ENCODE measurements at places on chromosomes 6 and 20.

- DNase-seq: no peak
Observed at GRCh38 chr6:122352981-122353664, 46.3 kb upstream of the HSF2 start.

- DNase-seq: no peak
Observed at GRCh38 chr6:143339223-143339622, 111.3 kb downstream of the ADAT2 start.

GRCh38 chr20:44727039-44727438 is 11.9 kb downstream of the CCN5 start:
- no peak for DNase-seq

GRCh38 chr6:135839121-135839520 is 12.4 kb upstream of the PDE7B start:
- no peak for DNase-seq

GRCh38 chr6:34423254-34423653 is 2.6 kb downstream of the RPS10 start:
- DNase-seq: no peak

- no peak for DNase-seq
Observed at GRCh38 chr6:73302339-73302738, 39.3 kb upstream of the KHDC1 start.

- no peak for DNase-seq
Observed at GRCh38 chr20:2816583-2817340, 598 bp downstream of the TMEM239 start.

GRCh38 chr6:87916446-87916845 is 131.2 kb upstream of the SPACA1 start:
- no peak for DNase-seq

DNA sequence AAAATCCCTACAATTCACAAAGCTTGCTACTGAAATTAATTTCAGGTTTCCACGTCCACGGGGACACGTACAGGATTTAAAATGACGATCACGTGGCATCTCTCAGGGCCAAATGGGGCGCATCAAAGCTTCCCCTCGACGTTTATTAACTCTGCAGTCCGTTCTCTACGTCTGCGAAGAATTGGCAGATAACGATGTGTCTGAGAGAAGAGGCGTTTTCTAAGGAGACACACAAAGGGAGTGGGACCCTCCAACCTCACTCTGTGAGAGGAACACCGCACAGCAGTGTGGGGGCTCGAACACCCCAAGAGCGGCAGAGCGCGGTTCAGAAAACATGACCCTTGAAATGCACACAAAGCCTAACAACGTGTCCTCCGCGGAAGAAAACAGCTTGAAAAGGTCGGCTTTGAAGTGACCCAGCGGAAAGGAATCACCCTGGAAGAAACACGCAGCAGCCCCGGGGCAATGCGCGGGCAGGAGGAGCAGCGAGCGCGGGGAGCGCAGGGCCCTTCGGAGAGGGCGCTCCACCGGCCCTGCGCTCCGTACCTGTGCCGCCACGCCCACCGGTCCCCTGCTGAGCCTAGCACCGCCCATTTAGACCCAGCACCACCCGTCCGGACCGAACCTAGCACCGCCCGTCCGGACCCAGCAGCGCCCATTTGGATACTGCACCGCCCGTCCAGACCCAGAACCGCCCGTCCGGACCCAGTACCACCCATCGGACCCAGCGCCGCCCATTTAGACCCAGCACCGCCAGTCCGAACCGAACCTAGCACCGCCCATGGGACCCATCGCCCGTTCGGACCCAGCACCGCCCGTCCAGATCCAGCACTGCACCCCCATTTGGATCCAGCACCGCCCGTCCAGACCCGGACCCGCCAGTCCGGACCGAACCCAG is 1.1 kb upstream of the AFDN start:
- no peak for DNase-seq

DNA sequence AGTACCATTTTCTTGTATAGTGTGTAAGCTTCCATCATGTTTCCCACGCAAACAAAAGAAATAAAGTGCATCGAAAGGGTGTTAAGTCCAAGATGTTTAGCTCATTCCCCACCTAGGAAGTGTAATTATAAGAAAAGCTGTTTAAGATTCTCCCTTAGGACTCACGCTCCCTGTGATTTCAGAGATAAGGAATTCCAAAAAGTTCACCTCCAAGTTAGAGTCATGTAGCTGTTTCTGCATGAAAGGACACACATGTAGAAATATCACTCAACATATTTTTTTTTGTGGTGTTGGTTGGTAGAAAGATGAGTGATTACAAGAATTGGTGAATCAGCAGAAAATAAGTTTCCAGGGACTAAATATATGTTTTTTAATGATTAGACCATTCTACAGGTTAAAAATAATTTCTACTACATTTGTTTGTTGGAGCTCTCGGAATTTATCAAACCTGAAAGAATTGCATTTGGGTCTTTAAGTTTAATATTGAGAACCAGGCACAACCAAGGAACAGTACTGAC is 10.4 kb downstream of the OPN5 start:
- no peak for DNase-seq

- peak; percentile 85 for DNase-seq
Observed at GRCh38 chr6:25056130-25056529, 120.4 kb upstream of the RIPOR2 start.

- no peak for DNase-seq
Observed at GRCh38 chr6:124885171-124885570, 77.1 kb upstream of the RNF217 start.

- DNase-seq: no peak
Observed at GRCh38 chr6:39370390-39370789, 47.9 kb upstream of the KCNK16 start.

- peak; percentile 71 for DNase-seq
Observed at GRCh38 chr20:62675156-62675876, 33.0 kb downstream of the SLCO4A1 start.

GRCh38 chr6:52994839-52995088 is 320 bp downstream of the GSTA4 start:
- DNase-seq: no peak

- no peak for DNase-seq
Observed at GRCh38 chr20:62445553-62446340, 18.4 kb upstream of the RBBP8NL start.

DNA sequence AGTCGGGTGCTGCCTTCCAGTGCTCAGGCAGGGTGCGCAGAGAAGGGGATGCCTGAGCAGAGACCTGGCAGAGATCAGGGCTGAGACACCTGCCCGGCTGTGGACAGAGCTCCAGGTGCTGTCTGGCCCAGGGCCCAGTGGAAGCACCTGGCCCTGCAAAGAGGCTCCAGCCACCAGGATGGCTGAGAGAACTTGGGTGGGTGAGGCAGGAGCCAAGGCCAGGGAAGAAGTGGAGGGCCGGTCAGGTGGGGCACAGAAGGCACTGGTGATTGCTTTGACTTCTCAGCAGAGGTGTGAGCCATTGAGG is 31.2 kb downstream of the PNLDC1 start:
- no peak for DNase-seq

GRCh38 chr6:117629119-117629660 is 26.9 kb upstream of the GOPC start:
- no peak for DNase-seq

- DNase-seq: no peak
Observed at GRCh38 chr6:89050697-89051096, 29.9 kb upstream of the PNRC1 start.

DNA sequence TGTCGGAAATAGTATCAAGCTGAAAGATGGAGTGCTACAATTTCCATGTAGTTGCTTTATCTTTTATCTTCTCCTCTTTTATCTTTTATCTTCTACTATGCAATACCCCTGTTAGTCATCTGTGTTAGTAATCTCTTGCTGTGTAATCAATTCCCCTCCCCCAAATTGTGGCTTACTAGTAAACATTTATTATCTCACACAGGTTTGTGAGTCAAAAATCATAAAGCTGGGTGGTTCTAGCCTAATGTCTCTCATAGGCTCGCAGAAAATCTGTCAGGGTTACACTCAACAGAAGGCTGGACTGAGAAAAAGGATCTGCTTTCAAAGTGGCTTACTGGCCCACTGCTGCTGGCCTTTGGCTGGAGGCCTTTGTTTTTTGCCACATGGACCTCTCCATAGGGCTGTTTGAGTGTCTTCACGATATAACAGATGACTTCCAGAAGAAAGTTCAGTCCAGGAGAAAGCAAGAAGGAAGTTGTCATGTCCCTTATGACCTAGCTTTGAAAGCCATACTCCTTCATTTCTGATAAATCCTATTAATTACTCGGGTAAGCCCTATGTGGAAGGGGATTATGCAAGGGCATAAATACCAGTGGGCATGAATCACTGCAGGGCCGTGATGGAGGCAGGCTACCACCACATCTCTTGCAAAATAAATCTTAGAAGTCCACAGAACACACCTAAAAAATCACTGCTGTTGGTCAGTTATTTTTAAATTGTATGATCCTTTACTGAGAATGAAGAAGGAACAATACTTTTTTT is 24.5 kb upstream of the PTCHD4 start:
- DNase-seq: no peak

- DNase-seq: no peak
Observed at GRCh38 chr20:19609642-19610223, 148.3 kb upstream of the RIN2 start.

DNA sequence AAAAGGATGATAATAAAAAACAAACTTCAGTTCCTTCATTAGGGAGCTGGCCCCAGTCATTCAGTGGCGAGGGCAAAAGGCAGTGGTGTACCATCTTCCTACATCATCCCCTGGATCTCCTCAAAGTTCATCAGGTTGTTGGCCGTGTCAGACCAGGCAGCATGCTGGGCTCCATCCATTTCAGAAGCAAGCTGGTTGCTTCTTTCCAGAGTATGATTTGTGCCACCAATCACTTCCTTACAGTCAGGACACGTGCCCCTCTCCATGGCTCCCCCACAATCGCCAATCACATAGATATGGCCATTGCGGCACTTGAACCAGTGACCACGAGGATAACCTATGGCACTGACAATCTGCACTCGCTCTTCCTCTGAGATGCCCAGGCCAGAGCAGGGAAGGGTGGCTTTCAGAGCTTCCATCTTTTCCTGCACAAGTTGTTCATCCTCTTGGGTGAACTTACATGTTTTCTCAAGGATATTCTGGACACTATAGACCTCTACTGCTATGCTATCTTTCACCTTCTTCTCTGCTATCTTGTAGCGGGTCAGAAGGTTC is 28.0 kb downstream of the DDX27 start:
- DNase-seq: no peak

DNA sequence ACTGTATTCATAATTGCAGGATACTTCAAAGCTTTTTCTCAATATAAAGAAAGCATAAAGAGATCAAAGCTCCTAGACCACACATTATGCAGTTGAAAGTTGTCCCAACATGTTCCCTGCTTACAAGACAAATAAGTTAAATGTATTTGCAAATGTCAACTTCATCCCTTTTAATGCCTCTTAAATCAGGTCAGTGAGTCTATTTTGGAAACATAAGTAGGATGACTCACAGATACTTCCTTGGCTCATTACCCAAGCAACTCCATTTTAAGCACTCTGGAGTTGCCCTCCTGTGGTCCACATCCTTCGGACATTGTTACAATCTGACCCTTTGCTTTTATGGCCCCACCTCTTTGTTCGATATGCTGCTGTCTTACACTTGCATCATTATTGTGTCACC is 162.0 kb downstream of the FAXC start:
- DNase-seq: no peak

DNA sequence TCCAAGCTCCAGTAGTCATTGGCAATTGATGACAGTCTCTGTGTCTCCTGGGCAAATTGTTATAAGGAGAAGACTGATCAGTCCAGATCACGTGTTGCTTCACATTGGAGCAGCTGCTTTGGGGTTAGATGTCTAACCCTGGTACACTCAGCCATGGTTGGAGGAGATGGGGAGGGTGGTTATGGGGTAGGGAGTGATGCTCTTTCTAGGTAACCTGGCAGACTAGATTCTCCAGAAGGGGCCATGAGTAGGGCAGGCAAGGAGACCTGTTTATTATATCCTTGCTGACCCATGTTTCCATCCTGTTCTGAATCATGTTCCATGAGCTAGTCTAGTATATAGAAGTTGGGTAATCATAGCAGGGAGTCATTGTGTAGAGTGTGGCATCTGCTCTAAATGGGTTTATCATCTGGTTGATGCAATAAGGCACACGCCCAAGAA is 50.8 kb upstream of the BACH2 start:
- DNase-seq: no peak

DNA sequence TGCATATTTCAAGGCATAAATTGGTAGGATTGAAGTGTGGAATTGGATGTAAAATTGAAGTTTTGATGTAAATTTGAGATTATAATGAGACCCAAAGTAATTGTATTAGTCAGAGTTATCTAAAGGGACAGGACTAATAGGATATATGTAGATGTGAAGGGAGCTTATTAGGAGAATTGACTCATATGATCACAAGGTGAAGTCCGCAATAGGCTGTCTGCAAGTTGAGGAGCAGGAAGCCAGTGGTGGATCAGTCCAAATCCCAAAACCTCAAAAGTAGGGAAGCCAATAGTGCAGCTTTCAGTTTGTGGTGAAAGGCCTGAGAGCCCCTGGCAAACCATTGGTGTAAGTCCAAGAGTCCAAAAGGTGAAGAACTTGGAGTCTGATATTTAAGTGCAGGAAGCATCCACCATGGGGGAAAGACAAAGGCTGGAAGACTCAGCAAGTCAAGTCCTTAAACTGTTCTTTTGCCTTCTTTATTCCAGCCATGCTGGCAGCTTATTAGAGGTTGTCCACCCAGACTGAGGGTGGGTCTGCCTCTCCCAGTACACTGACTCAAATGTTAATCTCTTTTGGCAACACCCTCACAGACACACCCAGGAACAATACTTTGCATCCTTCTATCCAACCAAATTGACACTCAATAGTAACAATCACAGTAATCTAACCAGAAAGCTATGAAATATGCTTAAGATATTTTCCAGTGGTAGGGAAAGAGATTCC is 442.6 kb upstream of the PTCHD4 start:
- DNase-seq: no peak

- no peak for DNase-seq
Observed at GRCh38 chr6:94175465-94175864, 756.1 kb upstream of the EPHA7 start.

DNA sequence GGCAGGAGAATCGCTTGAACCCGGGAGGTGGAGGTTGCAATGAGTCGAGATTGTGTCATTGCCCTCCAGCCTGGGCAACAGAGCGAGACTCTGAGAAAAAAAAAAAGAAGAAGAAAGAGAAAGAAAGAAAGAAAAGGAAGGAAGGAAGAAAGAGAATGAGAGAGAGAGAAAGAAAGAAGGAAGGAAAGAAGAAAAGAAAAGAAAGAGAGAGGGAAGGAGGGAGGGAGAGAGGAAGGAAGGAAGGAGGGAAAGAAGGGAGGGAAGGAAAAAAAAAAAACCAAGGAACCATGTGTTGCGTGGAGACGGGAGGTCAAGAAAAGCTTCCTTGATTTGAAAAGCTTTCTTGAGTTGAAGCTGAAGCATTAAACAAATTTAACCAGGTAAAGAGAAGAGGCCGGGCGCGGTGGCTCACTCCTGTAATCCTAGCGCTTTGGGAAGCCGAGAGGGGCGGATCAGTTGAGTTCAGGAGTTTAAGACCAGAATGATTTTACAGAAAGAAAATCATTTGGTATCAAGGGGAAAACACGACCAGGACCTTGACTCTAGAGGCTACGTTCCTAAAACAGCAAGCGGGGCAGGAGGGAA is 90.5 kb upstream of the PRSS16 start:
- no peak for DNase-seq

DNA sequence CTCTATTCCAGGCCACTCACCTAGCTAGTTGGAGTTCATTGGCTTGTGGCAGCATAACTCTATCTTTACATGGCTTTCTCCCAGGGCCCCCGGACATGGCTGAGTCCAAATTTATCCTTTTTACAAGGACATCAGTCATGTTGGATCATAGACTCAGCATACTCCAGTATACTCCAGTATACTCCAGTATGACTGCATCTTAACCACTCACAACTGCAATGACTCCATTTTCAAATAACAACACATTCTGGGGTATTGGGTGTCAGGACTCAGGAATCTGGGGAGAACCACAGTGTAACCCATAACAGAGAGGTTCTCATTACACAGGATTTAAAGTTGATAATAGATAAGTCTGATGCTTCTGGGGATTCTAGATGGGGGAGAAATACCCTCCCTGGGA is 53.8 kb upstream of the TSHZ2 start:
- DNase-seq: no peak

Data from CD4-positive, alpha-beta T cell treated with Interleukin-15 for 1 hour (primary cell).